Renal cortical epithelial cell (primary cell): ENCODE measurements at places on chromosomes 4 and X.

DNA sequence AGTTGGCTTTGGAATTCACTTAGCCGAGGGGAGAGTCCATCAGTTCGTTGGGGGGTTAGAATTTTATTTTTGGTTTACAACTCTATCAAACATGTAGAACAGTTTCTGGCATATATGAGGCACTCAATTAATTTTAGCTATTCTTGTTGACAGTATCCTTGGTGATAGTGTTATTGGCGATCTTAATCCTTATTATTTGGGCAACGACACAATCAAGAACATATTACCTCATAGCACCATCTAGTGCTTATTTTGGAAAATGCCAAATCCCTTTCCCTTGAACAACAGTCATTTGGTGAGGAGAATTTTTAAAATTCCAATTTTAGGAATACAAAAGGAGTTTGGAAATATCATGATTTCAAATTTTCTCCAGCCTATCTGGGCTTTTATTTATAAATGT lies 17.9 kb upstream of the PGRMC1 start:
- no peak for DNase-seq

GRCh38 chrX:120309873-120310705 lies 1.2 kb downstream of the TMEM255A start:
- DNase-seq, result no peak

DNA sequence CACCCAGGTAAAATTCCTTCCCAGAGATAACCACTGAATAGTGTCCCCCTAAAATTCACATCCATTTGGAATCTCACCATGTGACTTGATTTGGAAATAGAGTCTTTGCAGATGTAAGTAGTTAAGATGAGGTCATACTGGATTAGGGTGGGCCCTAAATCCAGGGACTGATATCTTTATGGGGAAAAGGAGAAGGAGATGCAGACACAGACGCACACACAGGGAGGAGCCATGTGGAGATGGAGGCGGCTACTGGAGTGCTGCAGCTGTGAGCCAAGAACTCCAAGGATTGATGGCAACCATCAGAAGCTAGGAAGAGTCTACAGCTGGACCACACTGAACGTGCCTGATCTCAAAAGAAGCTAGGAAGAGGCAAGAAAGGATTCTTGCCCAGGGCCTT lies 96.6 kb upstream of the SRD5A3 start:
- no peak for DNase-seq

DNA sequence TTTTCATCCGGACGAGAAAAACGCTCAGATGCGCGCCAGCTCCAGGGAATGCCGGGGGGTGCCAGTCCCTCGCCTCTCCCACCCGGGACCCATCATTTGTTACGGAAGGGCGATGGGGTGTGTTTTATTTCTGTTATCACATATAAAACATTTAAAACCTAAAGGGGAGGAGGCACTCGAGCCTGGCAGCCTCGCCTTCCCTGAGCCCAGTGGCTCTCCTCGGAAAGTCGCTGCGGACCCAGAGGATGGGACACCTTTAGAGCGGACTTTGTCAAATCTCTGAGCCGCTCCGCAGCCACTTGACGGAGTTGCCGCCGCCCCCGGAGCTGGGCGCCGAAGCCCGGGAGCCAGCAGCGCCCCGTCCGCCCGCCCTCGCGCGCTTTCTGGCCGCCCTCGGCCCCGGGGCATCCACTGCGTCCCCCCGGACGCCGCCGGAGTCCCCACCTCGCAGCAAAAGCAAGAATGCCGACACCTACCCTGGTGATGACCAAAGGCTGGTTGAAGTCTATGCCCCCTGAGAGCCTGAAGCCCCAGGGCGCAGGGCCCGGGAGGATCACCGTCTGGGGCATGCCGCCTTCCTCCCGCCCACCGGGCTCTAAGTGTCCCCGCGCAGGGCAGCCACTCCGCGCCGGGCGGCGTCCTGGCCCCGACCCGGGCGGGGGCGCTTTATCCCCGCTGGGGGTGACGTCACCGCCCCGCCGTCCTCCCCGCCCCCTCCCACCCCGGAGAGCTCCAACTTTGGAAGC lies at the start of gene PDLIM3:
TSS of gene PDLIM3 (minus strand) at position 642 of the 746 bp plus-strand sequence. CDS start at position 569, 73 bp downstream.
- DNase-seq, result no peak

GRCh38 chrX:105302246-105302645 lies 81.8 kb upstream of the TEX13A start:
- no peak for DNase-seq

- no peak for DNase-seq
Observed at GRCh38 chrX:31024866-31025265, 47.0 kb downstream of the FTHL17 start.
